ENCODE measurements at places on chromosomes 7 and 10.

DNA sequence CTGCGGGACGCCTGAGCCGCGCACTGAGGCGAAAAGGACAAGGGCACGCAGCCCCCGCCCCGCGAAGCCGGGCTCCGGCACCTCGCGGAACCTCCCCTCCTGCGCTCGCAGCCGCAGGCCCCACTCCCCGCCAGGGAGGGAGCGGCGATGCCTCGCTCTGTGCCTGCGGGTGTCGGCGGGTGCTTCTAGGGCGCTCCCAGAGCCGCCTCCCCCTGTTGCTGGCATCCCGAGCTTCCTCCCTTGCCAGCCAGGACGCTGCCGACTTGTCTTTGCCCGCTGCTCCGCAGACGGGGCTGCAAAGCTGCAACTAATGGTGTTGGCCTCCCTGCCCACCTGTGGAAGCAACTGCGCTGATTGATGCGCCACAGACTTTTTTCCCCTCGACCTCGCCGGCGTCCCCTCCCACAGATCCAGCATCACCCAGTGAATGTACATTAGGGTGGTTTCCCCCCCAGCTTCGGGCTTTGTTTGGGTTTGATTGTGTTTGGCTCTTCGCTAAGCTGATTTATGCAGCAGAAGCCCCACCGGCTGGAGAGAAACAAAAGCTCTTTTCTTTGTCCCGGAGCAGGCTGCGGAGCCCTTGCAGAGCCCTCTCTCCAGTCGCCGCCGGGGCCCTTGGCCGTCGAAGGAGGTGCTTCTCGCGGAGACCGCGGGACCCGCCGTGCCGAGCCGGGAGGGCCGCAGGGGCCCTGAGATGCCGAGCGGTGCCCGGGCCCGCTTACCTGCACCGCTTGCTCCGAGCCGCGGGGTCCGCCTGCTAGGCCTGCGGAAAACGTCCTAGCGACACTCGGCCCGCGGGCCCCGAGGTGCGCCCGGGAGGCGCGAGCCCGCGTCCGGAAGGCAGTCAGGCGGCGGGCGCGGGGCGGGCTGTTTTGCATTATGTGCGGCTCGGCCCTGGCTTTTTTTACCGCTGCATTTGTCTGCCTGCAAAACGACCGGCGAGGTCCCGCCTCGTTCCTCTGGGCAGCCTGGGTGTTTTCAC is 519 bp downstream of the ITGB8 start:
- DNase-seq, result no peak

DNA sequence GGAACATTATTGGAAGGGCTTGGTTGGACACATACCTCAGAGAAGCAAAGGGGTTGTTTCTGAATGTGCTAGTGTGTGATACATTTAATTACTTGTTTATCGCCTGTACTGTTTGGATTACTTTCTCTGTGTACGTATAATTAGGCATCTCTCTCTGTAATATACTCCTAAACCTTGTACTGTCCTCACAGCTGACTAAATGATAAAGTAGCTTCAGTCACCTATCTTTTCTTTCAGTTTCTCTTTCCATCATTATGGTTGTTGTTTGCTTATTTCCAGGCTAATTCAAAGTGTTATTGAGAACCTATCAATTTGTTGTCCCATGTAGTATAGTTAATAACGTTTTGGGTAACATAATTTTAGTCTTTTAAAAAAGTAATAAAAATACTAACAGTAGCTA is 34.0 kb downstream of the MXI1 start:
- DNase-seq, result no peak

DNA sequence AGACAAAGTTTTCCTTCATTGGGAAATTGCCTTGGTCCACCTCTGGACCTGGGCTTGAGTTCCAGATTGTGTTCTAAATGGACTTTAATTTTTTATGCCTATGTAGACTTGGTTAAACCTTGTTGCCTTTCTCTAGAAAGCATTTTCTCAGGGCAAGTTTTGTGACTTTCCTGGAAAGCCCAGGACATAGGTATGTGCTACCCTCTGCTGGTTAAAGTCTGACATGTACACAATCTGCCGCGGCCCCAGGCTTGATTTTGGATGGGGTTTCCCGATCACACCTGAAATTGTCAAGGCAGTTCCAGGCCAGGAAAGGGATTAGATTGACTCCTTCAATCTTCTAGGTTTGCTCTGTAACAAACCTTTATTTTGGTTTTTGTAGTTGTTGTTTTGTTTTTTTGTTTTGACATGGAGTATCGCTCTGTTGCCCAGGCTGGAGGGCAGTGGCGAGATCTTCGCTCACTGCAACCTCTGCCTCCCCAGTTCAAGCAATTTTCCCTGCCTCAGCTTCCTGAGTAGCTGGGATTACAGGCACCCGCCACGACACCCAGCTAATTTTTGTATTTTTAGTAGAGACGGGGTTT is 14.1 kb upstream of the AKR1B10 start:
- DNase-seq, result no peak

- no peak for DNase-seq
Measured at GRCh38 chr10:6204341-6205191, 1.8 kb downstream of the PFKFB3 start.

- no peak for DNase-seq
Measured at GRCh38 chr10:12504628-12505027, 155.3 kb downstream of the CAMK1D start.

- no peak for DNase-seq
Measured at GRCh38 chr7:21028186-21028585, 241.5 kb upstream of the SP8 start.

- DNase-seq, result no peak
Measured at GRCh38 chr10:30493609-30494530, 59.9 kb downstream of the MAP3K8 start.

- no peak for DNase-seq
Measured at GRCh38 chr7:44665531-44666213, 59.2 kb downstream of the OGDH start.

DNA sequence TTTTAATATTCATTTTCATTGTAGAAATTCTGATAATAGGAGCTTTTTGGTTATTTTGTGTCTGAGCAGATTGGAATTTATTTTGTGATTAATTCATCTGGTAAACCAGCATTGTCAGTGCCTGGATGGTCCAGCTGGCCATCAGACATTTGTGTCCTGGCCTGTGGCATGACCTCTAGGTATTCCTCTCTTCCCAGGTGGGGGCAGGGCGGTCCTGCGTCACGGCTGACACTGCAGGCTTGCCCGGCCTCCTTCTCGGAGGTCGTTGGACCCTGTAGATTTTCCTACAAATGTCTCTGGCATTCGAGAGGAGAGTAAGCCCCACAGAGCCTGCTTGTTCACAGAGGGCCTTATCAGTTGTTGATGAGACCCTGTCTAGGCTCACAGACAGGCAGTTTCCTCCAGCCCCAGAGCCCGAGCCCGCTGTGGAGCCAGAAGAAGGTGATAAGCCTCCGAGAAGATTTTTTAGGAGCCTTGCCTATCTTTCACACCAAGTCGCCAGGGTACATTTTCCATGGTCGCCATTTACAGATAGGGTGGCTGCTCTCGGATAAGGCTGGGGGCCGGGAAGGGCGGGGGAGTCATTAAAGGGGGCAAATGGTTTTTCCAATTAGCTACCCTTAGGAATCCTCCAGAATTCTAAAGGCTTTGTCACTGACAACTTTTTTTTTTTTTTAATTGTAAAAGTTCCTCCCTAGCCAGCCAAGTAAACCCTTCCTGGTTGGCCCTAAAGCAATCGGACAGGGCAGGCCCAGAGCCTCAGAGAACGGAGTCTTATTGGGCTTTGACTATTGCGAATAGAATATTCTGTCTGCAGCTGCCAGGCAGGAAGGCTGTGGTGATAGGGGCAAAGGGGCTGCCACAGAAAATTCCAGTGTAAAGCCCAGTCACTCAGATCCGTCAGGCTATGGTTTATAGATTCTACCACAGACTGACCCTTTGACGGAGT is 78.1 kb upstream of the TBX20 start:
- DNase-seq, result no peak

DNA sequence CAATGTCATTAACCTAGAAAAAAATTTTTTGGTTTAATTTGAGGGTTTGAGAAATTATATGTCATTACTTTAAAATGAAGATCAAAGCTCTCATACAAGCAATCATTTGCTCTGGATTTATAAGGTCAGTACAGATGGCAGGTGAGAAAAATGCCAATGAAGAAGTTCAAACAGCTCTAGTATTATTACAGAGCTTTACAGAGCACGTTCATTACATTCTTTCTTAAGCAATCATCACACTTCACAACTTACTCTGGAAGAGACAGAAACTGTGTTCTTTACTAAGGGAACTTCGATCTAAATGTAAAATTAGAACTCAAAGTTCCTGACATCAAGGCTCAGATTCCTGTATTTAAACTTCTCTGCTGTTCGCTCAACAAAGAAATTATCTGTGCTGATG is 153.4 kb downstream of the ATE1 start:
- no peak for DNase-seq

- DNase-seq, result no peak
Measured at GRCh38 chr7:149727899-149728476, 45.4 kb downstream of the ZNF467 start.

GRCh38 chr10:101354328-101355071 is 535 bp downstream of the BTRC start:
- peak; percentile 12 for DNase-seq

DNA sequence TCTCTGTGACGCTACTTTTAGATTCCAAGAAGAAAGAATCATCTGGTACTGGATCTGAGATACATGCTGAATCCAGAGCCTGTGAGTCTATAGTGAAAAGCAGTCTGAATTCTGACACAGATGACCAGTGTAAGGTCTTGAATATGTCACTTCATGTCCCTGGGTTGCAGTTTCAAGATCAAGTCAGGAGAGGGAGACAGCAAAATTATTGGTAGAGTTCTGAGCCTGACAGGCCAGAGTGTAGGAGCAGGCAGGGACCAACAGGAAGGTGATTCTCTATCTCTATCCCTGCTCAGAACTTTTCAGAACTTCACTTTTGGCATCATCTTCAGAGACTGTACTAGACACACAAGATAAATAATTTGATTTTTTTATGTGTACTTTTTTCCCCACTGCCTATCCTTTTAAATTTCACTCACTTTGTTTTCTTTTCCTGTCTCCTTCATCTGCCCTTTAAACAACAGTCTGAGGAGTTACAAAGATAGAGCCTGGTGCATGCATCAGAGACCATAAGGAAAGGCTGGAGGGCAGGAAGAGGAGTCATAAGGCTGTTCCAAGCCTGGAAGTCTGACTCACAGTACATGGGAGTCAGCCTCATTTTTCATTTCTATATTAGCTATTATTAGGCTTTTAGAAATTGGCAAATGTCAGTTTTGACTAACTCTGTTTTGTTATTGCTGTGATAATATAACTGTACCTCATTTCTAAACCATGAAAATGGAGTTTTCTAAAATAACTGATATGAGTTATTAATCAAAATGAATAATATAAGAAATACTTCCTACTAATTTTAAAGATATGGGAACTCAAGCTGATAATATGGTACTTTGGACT is 120.2 kb upstream of the TMEM229A start:
- no peak for DNase-seq

- DNase-seq, result no peak
Measured at GRCh38 chr10:70575486-70575873, 27.1 kb downstream of the PRF1 start.

GRCh38 chr7:36668750-36669149 is 55.5 kb downstream of the AOAH start:
- DNase-seq, result no peak

DNA sequence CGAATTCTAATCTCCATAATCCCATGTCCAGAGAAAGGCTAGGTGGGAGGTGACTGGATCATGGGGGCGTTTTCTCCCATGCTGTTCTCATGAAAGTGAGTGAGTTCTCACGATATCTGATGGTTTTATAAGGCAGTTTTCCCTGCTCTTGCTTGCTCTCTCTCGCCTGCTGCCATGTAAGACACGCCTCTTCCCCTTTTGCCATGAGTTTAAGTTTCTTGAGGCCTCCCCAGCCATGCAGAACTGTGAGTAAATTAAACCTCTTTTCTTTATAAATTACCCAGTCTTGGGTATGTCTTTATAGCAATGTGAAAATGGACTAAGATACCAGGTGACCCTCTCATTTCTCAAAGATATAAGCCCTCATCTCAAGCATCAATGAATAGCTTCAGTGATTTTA is 1.1 kb upstream of the ACTA2 start:
- DNase-seq, result no peak

GRCh38 chr7:147569116-147569913 is 1021.3 kb upstream of the C7orf33 start:
- DNase-seq, result no peak

DNA sequence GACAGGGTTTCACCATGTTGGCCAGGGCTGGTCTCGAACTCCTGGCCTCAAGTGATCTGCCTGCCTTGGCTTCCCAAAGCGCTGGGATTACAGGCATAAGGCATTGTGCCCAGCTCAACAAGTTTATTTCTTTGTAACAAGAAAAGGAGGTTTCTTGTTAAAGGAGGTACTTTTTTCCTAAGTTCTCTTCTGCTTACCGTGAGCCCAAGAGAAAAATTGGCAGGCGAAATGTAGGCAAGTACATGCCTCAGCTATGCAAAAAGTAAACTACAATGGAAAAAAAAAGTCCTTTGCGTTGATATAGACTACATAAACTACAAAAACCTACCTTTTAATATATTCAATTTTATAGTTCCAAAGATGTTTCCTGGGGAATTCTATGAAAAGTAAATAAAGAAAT is 122.6 kb downstream of the DKK1 start:
- DNase-seq, result no peak

GRCh38 chr10:99976886-99977665 is 32.7 kb downstream of the DNMBP start:
- DNase-seq, result no peak

- DNase-seq, result no peak
Measured at GRCh38 chr10:118106426-118106825, 59.7 kb upstream of the RAB11FIP2 start.

- no peak for DNase-seq
Measured at GRCh38 chr10:99917963-99918825, 91.6 kb downstream of the DNMBP start.

GRCh38 chr10:76248649-76249200 is 817.3 kb downstream of the LRMDA start:
- DNase-seq, result no peak

GRCh38 chr10:77648472-77648871 is 10.9 kb upstream of the KCNMA1 start:
- DNase-seq, result no peak

- DNase-seq, result peak; percentile 7
Measured at GRCh38 chr10:69914398-69915214, 112.9 kb downstream of the COL13A1 start.

GRCh38 chr7:137685433-137686164 is 161.2 kb downstream of the DGKI start:
- no peak for DNase-seq

DNA sequence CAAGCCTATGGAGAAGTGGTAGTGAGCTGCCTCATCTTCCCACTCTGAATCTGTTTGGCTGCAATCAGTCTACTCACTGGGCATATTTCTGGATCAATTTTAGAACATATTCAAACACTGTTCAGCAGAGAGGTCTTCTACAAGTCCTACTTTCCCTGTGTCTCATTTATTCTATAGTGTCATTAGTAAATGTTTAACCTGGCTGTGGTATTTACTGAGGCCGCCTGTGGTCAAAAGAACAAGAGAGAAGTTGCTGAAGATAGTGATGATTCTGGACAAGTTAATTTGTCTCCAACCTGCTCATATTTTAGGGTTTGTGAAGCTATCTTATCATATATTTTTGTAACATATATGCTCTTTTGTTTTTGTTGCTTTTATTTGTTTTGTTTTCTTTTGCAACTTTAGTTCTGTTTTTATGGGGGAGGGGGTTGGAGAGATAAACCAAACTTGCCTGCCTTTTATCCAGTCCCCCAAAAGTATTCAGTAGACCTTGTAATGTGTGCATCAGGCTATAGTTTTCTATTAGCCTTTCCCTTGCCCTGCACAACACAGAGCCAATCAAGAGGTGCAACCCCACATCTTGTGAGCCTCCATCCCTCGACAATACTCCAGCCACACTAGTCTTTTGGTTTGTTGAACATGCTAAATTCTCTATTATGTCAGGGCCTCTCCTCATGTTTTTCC is 362.8 kb upstream of the MBL2 start:
- DNase-seq, result no peak

- DNase-seq, result no peak
Measured at GRCh38 chr7:50088463-50089129, 4.5 kb downstream of the ZPBP start.
